ENCODE measurements at places on chromosomes 11 and 22.

DNA sequence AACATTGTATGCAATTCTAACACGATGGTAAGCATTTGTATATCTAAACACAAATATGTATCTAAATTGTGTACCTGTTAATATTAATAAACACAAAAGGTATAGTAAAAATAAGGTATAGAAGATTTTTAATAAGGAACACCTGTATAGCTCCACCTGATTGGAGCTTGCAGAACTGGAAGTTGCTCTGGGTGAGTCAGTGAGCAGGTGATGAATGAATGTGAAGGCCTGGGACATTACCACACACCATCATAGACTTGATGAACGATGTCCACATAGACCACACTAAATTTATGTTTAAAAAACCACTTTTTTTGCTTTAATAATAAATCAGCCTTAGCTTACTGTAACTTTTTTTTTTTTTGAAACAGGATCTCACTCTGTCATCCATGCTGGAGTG lies 97.6 kb upstream of the CLMP start:
- DNase-seq = no peak

- no peak for DNase-seq
These were observed 515.4 kb downstream of the SOX6 start for GRCh38 chr11:15840966-15841365.

GRCh38 chr22:20106205-20106848 lies 9.6 kb upstream of the RANBP1 start:
- no peak for DNase-seq

DNA sequence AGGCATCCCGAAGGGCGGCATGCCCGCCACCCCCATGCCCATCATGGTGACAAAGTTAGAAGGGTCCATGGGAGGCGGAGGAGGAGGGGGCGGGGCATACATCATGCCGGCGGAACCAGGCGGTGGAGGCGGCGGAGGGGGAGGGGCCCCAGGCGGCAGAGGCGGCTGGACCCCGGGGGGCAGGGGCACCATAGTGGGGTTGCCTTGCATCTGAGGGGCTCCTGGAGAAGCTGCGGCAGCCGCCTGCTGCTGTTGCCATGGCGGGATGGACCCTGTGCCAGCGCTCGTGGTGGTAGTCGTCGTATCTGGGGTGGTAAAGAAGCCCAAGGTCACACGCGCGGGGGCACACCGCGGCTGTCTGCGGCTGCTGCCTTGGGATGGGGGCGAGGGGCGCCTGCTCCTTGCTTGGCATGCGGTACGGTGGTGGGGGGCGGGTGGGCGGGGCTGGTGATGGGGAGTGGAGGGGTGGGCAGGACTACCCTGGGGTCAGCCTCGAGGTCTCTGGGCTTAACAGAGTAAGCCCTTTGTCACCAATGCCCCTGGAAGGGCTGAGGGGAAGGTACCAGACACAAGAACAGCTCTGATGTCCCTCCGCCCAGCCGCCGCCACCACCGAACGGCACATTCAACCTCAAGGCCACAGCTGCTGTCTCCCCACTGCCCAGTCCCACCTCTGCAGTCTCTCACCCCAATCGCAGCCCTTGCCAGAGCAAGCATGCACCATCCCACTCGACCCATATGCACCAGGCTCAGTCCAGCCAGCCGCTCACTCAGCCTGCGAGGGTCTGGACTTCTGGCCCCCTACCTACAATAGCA lies 6.3 kb upstream of the PYGM start:
- DNase-seq = no peak

GRCh38 chr22:40024201-40025061 lies 29.7 kb downstream of the FAM83F start:
- peak; percentile 37 for DNase-seq

- no peak for DNase-seq
These were observed 3.4 kb upstream of the ZC3H12C start for GRCh38 chr11:110089617-110090282.

GRCh38 chr11:69122630-69123431 lies 32.9 kb upstream of the SMIM38 start:
- DNase-seq = peak; percentile 34

DNA sequence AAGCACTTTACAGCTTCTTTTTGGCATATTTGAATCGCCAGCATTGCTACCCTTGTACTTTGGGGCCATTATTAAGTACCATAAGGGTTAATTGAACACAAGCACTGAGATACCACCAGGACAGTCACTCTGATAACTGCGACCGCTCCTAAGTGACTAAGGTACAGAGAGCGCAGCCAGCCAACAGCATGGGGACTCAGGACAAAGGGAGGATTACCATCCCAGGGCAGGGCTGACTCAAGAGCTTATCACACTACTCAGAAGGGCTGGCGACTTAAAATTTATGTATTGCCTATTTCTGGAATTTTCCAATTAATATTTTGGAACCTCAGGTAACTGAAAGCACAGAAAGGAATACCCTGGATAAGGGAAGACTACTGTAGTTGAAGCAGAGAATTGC lies 479 bp downstream of the ZNF280A start:
- no peak for DNase-seq

GRCh38 chr11:26507229-26507628 lies 64.8 kb downstream of the MUC15 start:
- DNase-seq = no peak

DNA sequence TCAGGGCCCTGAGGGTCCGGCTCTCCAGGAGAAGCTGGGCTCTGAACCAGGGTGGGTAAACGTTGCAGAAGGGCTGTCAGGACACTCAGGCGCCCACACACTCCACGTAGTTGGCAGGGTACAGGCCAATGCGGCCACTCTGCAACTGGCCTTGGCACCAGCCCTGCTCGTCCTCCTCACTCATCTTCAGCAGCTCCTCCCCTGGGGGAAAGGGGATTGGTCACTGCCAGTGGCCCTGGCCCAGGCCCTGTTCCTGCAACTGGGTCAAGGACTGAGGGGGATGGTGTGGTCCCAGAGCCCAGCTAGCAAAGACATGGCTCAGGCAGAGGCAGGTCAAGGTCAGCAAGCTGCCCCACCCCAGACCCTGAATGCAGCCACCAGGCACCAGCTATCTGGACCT lies 1.2 kb upstream of the ARFGAP2 start:
- DNase-seq = no peak

- no peak for DNase-seq
These were observed 30.0 kb upstream of the SMCO4 start for GRCh38 chr11:93573184-93573583.

- no peak for DNase-seq
These were observed 48.8 kb upstream of the PHF21B start for GRCh38 chr22:45058622-45058912.

DNA sequence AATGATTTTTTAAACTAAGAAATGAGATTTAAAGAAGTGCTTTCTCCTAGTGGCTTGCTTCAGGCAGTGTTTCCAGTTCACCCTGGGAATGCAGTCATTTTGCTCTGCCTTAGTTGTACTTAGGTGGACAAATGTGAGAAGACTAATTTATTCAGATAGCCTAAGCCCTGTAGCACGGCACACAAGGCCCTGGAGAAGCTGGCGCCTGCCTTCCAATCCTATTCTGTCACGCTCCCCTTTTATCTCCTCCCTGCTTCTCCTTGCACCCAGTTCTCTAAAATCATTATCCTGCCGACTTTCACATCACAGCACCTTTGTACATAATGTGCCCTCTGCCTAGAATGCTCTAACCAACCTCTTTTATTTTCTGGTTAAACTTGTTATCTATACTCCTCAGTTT lies 64.0 kb downstream of the PPME1 start:
- DNase-seq = no peak

- DNase-seq = no peak
These were observed 49.3 kb upstream of the CD44 start for GRCh38 chr11:35089666-35090065.

GRCh38 chr22:30054067-30054763 lies 26.0 kb upstream of the HORMAD2 start:
- no peak for DNase-seq

DNA sequence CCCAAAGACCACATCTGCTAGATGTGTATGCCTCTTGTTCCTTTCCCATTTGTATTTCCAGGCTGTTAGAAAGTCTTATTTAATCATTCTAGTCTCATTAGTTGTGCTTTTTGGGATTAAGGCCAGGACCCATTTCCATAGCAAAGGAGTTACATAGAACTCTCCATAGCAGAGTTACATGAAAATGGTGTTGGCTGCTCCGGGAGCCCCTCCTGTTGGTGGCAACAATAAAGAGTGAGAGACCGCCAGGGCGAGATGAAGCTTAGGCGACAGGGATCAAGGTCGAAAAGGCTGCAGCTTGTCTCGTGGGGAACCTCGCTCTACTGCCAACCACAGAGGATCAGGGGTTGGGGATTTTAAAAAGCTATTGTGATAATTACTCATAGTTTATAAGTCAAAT lies 58.3 kb downstream of the GRIK4 start:
- no peak for DNase-seq

- DNase-seq = no peak
These were observed 78.3 kb downstream of the RNF169 start for GRCh38 chr11:74826901-74827300.

GRCh38 chr11:57536947-57537619 lies at the start of gene SMTNL1:
Gene SMTNL1 (plus strand): TSS chr11:57537595. CDS start chr11:57542643, 5,048 bp downstream.
- DNase-seq = no peak

- no peak for DNase-seq
These were observed 78.5 kb downstream of the CYP2R1 start for GRCh38 chr11:14813516-14813915.

DNA sequence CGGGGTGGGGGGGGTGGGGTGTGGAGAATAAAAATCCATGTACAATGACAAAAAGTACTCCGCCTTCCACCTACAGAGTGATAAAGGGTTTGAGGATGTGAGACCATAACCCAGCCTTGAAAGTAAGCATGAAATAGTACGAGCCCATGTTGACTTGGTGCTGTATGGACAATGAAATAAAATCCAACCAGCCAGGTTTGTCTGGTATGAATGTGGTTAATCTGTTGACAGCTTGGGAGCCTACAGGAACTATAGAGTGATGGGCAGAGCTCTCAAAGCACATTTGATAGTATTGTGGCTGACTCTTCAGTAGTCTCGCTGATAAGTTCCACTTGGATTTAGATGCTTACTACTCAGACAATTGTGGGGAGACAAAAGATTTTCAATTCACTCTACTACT lies 48.8 kb upstream of the CD44 start:
- no peak for DNase-seq

DNA sequence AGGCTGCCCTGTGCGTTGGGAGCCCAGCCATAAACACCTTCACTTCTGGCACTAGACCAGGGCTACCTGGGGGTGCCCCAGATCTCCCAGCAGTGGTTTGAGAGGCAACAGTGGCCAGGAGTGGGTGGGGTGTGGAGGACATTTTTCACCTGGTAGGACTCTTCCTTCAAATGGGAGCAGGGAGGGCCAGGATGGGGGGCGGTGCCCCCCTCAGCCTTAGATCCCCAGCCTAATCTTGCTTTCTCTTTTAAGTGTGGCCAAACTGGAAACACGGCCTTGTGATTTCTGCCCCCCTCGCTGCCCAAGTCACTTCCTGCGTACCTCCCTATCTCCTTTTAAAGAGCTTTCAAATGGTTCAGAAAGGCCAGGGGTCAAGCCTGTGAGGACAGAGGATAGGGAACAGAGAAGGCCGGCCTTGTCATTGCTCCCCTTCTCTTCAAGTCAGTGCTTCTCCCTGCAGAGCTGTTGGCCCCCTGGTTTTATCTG lies 800 bp downstream of the KCNJ5 start:
- no peak for DNase-seq

DNA sequence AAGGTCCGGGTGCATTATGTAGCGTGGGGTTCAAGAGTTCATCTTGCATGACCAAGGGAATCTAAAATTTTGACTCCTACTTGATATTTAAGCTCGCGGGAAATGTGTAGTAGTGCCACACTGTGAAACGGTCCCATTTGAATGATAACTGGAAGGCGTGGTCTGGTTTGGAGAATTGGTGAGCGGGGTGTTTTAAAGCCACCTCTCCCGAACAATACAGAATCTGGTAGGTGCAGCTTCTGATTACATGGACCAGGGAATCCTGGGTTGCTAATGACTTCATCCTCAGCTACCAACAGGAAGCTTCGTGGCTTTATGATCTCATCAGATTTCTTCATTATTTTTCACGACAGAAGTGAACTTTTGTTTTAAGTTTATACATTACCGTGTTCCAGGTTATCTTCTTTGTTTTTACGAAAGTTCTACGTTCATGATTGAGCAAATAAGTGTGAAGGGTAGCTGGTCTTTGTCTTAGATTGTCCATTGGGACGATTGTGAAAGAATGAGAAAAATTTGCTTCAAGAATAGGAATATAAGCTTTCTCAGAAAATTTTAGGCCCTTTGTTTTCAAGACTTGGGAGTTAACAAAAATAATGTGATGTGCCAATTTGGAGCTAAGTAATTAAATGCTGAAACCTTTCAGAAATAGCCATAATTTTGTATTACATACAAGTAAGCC lies 1.7 kb downstream of the QSER1 start:
- DNase-seq = no peak

DNA sequence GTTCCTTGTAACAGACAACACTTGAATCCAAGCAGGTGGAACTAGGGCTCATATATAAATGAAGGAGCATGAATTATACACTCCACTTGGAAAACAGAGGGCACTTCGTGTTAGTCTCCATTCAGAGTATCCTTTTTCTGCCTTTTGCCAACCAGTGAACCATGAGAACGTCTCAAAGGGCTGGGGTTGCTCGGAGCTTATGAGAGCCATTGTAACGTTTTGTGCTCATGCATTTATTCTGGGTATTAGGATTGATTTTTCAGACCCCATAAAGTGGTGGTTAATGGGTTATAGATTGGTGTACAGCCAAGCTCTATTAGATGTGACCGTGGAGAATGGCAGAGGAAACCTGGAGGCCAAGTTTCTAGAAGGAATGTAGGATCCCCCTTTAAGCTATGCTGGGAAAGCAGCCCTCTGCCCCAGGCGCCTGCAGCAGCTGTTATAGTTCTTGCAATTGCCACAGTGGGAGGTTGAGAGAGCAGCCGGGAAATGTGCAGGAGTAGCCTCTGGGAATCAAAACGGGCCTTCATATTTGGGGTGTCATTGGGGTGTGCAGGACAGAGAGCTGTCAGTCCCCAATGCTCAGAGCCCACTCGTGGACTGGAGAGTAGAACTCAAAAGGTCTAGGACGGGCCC lies 54.6 kb upstream of the ASPHD2 start:
- no peak for DNase-seq

GRCh38 chr11:19311308-19312030 lies 70.7 kb upstream of the E2F8 start:
- DNase-seq = peak; percentile 11

GRCh38 chr11:8192016-8192895 lies 23.4 kb upstream of the RIC3 start:
- DNase-seq = no peak

- DNase-seq = no peak
These were observed 9.1 kb upstream of the SYT7 start for GRCh38 chr11:61589961-61590360.

DNA sequence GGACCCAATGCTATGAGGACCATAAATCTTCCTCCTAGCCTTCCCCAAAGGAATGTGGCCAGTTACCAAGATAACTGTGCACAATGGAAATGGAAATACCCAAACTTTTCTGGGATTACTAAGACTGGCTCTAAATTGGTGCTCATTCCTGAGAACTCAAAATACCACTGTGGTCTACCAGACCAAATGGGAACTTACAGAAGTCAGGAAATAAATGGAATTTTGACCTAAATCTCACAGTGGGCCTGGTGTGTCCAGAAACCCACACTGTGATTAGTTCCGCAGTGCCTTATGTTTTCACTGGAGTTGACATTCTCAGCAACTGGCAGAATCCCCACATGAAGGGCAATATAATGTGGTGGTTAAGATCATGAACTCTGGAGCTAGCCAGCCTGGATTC lies 99.4 kb upstream of the ZC3H12C start:
- DNase-seq = no peak

Data from activated CD8-positive, alpha-beta memory T cell treated with anti-CD3 and anti-CD28 coated beads for 48 hours (primary cell).